ENCODE measurements at places on chromosomes 7 and 10. TPM values are rescaled to one million over a fixed set of nuclear protein-coding genes. Genes with fewer than 3 reads are reported as not detected.

SLC26A5 gene
- not detected for total RNA-seq

TACC2 gene
- total RNA-seq, result 0.57 TPM

GJD4 gene
- not detected for total RNA-seq

IRF5 gene
- total RNA-seq, result 15.4 TPM

EBF3 gene
- total RNA-seq, result not detected

ANKRD2 gene
- total RNA-seq, result not detected

- DNase-seq, result no peak
These were observed 284.4 kb downstream of the IPMK start for GRCh38 chr10:57983281-57983791.

- no peak for DNase-seq
These were observed 222.6 kb downstream of the ADARB2 start for GRCh38 chr10:1514681-1515080.

DNA sequence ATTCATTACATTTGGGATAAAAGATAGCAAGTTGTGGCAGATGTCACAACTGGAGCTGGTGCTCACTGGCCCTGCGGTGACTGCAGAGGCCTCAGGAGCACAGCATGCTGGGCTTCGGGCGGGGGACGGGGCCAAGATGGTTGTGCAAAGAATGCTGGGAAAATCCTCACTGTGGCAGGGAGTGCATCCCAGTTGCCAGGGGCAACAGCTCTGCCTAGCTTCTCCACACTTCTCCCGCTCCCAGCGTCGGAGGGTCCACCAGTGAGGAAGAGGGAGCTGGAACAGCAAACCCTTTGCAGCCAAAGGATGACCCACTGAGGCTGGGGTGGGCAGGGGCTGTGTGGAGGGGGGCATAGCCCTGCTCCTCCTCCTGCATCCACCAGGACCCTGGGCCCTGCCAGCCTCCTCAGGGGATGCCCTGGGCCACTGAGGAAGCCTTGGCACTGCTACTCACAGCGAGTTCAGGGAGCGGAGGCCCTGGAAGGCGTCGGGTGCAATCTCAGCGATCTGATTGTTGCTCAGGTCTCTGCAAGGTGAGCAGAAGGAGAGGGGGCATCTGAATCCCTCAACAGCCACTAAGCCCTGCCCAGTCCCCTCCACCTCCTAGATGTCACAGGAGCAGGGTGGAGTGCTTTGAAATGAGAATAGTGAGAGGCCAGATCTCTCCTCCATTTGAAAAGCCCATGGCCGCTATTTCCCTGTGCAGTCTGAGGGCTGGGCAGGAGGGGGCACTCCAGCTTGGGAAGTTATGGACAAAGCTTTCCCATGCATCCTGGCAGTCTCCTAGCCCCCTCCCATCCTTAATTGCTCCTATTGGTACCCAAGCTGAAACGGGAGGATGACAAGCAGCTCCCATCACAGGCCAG lies 126.5 kb downstream of the SLIT1 start:
- no peak for DNase-seq

DNA sequence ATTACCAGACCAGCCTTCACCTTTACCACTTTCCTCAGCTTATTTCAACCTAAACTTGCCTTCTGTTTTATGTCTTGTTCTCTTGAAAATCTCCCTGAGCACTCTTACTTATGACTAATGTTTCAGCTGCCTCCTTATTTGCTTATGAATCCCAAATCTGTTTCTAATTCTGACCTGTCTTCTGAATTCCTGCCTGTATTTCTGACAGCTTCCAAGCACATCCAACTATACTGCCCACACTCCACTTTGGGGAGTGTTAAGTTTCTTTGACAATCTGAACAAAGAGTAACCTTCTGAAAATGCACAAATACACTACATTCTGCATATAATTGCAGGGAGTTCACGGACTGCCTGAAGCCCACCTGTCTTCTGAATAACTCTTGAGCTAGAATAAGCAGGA lies 48.7 kb downstream of the ARMC3 start:
- no peak for DNase-seq

- DNase-seq, result no peak
These were observed 103.2 kb upstream of the CTBP2 start for GRCh38 chr10:125263551-125263950.

GRCh38 chr7:657565-658119 lies 68.9 kb upstream of the DNAAF5 start:
- no peak for DNase-seq

GRCh38 chr10:3178042-3178441 lies 5.5 kb upstream of the PITRM1 start:
- no peak for DNase-seq

- no peak for DNase-seq
These were observed 27.6 kb upstream of the PLPP4 start for GRCh38 chr10:120429395-120429794.

DNA sequence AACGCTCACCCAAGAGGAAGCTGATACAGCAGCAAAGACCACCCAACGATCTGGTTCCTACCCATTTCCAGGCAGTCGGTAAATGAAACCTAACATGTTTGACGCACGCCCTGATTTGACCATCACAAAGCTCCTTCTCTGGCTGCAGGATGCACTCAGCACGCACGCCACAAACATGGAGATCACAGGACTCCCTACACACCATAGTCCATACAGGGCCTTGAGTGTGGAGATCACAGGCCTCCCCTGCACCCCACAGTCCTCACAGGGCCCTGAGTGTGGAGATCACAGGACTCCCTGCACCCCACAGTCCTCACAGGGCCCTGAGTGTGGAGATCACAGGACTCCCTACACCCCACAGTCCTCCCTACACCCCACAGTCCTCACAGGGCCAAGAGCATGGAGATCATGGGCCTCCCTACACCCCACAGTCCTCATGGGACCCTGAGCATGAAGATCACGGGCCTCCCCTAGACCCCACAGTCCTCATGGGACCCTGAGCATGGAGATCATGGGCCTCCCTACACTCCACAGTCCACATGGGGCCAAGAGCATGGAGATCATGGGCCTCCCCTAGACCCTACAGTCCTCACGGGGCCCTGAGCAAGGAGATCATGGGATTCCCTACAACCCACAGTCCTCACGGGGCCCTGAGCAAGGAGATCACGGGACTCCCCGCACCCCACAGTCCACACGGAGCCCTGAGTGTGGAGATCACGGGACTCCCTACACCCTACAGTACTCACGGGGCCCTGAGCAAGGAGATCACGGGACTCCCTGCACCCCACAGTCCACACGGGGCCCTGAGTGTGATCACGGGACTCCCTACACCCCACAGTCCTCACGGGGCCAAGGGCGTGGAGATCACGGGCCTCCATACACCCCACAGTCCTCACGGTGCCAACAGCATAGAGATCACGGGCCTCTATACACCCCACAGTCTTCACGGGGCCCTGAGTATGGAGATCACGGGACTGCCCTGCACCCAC lies 409.2 kb downstream of the DNAJB6 start:
- DNase-seq, result no peak

DNA sequence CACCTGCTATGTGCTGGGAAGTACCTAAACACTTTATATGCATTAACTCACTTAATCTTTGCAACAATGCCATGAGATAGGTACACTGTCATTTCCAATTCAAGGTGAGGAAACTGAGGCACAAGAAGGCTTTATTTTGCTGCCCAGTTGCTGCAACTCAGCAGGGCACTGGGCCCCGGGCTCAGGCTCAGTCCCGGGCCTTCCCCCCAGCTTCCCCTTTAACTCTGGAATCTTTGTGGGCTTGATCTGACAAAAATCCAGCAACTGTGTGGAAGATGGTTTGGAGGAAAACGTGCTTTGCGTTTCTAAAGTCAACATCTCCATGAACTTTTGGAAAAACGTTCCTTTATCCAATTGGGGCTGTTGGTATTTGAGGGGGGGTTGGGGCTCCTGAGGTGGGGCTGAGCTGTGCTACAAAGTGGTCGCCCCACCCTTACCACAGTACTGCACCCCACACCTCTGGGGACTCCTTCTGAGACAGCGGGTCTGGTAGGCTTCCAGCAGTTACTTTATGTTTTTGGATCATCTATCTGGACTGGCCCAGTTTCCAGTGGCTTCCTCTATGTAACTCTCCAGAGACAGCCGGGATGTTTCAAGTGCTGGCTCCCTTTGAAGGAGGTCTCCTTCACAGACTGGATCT lies 40.5 kb upstream of the CAMK1D start:
- no peak for DNase-seq

GRCh38 chr7:101861218-101861775 lies 43.9 kb downstream of the CUX1 start:
- no peak for DNase-seq

GRCh38 chr10:79123547-79123963 lies 54.8 kb downstream of the ZMIZ1 start:
- no peak for DNase-seq

DNA sequence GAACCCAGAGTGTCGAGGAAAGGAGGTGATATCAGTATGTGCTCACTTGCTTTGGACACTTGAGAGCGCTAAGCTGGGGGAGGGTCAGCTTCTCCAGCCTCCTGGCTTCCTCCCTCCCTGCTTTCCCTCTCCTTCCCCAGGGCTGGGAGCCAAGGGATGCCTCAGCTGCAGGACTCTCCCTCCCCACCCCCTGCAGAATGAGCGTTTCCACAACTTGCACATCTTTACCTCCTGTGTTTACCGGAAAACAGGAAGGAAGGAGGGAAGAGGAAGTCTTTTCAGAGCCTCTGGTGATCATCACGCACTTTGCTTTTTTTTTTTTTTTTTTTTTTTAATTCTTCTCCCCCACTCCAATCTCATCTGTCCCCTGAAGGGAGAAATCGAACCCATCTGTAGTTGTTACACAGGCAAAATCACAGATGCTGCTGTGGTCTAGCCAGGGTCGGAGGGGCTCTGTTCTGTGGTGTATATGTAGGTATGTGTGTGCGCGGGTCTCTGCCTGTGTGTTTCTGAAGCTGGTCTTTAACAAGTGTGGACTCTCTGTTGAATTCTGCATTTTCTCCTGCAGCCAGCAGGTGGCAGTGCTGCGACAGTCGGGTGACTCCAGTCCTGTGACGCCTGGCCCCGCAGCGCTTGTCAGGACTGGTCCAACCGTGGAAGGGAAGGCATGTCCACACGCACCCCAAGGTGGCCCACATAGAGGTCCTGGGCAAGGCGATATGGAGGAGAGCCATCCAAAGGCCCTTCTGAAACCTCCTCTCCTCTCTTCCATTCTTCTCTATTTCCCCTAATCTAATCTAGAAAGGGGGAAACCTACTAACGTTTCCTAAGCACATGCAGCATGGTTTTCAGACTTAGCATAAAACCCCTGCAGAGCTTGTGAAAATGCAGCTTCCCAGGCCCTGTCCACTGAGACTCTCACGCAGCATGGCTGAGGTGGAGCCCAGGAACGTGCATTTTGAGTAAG lies 257.6 kb downstream of the PLXNA4 start:
- DNase-seq, result peak; percentile 69

DNA sequence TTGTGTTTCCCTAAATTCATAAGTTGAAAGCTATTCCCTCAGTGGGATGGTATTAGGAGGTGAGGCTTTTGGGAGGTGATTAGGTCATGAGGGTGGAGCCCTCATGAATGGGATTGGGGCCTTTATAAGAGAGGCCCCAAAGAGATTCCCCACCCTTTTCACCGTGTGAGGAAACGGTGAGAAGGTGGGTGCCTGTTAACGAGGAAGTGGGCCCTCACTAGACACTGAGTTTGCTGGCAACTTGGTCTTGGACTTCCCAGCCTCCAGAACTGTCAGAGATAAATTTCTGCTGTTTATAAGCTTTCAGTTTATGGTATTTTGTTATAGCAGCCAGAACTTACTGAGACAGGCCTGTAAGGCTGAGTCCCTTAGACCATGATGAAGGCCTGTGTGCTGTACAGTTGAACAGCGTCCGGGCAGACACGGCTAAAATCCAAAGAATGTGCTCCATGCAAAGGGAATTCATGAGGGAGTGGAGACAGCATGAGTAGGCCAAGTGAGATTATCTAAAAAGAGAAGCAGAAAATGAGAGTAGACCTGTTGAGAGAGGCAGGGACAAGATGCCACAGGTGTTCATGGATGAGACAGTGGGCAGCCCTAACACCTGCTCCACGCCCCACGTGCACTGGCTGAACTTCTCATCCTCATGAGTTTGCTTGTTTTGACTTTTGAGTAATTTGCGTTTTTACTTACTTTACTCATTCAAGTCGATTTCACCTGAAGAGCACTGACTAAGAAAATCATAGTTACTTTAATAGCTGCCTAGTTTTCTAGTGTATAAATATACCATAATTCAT lies 66.9 kb upstream of the SFMBT2 start:
- no peak for DNase-seq

GRCh38 chr7:23334482-23335056 lies 35.4 kb downstream of the MALSU1 start:
- no peak for DNase-seq

DNA sequence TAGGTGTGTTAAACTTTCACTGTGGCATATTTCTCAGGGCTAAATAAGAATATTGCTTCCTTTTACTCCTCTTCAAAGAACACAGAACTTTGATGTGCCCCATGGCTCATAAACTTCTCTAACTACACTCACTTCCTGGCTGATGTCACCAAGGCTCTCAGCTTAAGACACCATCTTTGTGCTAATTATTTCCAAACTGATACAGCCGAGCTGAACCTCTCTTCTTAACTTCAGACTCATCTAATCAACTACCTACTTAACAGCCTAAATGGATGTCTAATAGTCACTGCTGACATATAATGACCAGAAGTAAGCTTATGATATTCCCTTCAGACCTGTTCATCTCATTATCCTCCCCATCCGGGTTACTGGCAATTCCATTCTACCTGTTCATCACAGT lies 3.6 kb downstream of the C10orf67 start:
- no peak for DNase-seq

GRCh38 chr7:83876593-83876992 lies 227.7 kb upstream of the SEMA3E start:
- no peak for DNase-seq

GRCh38 chr10:103564776-103565520 lies 71.4 kb downstream of the NEURL1 start:
- DNase-seq, result peak; percentile 16

Data from activated T-cell treated with anti-CD3 and anti-CD28 coated beads, Interleukin-2, amount 50 U/mL, for 4 hours (primary cell).